ENCODE measurements at places on chromosomes 5 and 9. TPM values are rescaled to one million over a fixed set of nuclear protein-coding genes. Genes with fewer than 3 reads are reported as not detected.
A peak's percentile ranks its signal among the peaks of the same experiment; 100 is the strongest.

GRCh38 chr5:154189819-154190594, 526 bp upstream of the GALNT10 start:
- DNase-seq, result peak; percentile 94

GRCh38 chr5:178388386-178389025, 155.9 kb upstream of the PHYKPL start:
- DNase-seq, result peak; percentile 67

DNA sequence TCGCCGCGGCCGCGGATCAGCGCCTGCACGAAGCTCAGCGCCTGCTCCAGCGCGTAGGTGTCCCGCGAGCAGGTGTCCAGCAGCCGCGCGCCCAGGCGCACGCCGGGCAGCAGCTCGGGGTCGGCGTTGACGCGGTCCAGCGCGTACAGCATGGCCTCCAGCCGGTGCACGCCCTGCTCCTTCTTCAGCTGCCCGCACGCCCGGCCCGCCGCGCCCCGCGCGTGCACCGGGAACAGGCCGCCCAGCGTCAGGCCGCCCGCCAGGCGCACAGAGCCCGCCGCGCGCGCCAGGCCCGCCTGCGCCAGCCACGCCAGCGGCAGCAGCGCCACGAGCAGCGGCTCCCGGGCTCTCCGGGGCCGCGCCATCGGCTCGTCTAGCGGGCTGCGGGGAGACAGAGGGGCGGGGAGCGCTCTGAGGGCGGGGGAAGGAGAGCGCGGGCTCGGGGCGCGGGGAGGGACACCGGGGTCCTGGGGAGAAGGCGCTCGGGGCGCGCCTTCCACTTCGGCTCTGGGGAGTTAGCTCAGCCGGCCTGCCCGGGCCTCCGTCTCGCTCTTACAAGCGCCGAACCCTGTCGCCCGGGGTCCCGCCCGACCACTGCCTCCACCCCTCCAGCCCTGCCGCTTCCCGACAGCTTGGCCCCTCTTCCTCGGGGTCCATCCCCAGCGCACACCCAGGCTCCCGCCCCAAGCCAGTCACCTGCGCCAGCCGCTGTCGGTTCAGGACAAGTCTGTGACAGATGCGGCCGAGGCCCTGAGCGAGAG, at the start of gene GRM6:
Gene GRM6 (minus strand): TSS at position 741 of the 761 bp plus-strand sequence. CDS start 376 bp downstream, at position 365.
- DNase-seq, result no peak

DNA sequence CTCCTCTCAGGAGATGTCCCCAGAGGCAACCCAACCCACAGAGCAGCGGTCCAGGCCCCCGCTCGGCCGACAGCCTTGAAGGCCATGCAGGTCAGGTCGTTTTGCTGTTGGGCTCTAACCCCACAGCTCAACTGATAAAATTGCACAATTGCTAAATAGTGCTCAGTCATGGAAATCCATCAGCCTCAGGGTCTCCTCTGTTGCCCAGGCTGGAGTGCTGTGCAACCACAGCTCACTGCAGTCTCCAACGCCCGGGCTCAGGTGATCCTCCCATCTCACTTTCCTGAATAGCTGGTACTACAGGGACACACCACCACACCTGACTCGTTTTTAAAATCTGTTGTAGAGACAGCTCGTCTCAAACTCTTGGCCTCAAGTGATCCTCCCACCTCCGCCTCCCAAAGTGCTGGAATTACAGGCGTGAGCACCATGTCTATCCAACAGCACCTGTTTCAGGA, 18.3 kb downstream of the BRD3OS start:
- no peak for DNase-seq

Gene HAVCR2
- 21.6 TPM for total RNA-seq

- peak; percentile 73 for DNase-seq
Measured at GRCh38 chr9:134738869-134739659, 97.5 kb downstream of the COL5A1 start.

GRCh38 chr9:128159522-128159783, 612 bp upstream of the BBLN start:
- no peak for DNase-seq

DNA sequence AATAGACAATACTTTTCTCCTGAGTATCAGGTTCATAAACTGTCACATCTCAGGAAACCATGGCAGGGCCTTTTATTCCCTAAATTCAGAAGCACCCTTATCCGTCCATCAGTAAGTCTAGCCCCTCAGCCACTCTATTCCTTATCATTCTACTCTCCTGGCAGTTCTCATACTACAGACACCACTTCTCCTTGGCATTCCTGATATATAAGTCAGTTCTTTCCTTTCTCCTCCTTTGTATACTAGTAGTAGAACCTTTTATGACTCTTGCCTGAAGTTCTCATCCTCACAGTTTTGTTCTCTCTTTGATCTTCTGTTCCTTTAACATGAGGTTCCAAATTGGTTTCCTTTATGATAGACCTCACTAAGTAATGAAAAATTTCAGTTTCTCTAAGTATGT, 29.3 kb downstream of the GRAMD2B start:
- no peak for DNase-seq

DNA sequence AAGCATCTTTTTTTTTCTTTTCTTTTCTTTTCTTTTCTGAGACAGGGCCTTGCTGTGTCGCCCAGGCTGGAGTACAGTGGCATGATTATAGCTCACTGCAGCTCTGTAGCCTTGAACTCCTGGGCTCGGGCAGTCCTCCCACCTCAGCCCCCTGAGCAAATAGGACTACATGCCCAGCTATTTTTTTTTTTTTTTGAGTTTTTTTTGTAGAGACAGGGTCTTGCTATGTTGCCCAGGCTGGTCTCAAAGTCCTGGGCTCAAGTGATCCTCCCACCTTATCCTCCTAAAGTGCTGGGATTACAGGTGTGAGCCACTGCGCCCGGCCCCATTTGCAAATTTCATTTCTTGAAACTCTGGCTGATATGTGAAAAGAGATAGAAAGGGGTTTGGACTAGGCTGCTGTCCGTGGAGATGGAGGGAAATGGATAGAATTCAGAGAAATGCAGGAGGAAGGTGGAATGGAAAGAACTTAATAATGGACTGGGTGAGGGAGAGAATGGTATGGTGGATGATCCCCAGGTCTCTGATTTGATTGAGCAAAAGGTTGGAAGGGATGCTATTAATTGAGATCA, 32.9 kb downstream of the TNFAIP8 start:
- no peak for DNase-seq

DNA sequence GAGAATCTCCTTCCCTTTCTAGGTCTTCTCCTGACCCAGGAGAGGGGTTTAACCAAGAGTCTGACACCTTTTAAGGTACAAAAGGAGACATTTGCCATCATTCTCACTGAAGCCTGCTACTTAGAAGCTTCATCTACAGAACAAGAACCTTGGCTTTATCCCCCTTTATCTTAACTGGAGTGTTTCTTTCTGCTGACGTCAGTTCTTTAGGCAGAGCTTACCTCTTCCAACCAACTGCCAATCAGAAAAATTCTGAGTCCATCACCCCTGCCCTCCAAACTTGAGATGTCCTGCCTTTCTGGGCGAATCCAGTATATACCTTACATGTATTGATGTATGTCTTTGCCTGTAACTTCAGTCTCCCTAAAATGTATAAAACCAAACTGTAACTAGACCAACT, 37.2 kb downstream of the PLEKHG4B start:
- no peak for DNase-seq

DNA sequence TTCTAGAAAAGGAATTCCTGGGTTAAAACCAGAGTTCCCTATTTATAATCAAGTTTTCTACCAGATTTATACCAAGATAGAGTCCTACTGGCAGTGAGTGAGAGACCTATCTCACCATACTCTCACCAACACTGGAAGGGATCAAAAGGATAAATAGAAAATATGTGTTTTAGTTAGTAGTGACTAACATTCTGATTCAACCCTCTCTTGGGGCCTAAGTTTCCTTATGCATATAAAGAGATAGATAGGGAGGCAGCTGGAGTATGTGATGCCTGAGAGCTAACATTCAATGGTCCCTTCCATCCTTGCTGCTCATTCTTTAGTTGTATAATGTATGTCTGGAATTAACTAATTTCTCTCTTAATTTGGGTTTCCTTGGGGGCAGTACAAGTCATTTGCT, 32.0 kb downstream of the CKMT2 start:
- no peak for DNase-seq

DNA sequence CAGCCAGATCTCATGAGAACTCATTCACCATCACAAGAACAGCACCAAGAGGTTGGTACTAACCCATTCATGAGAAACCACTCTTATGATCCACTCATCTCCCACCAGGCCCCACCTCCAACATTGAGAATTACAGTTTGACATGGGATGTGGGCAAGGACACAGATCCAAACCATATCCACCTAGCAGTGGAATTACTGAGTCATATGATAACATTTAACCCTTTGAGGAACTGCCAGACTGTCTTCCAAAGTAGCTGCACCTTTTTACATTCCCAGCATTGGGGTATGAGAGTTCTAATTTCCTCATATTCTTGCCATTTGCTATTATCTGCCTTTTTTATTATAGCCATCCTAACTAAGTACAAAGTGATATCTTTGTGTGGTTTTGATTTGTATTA, 51.9 kb downstream of the CTNNA1 start:
- DNase-seq, result no peak

Gene PCDHGB6
- total RNA-seq, result 14.6 TPM

Gene PKD2L2
- total RNA-seq, result not detected

Gene PHYHD1
- total RNA-seq, result 33.0 TPM

DNA sequence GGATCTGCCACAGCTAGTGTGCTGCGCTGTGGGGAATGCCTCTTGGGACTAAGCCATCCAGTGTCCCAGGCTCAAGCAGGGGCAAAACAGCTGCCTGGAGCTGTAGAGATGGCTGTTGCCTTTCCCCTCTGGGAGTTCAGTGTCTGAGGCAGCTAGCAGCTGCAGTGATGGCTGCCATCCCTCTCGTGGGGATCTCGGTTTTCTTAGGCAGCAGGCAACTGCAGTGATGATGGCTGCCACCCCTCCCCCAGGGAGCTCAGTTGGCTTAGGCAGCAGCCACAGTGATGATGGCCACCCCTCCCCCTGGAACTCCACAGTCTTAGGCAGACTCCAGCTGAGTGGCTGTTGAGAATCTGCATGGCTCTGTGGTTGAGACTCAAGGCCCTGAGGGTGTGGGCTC, 1389.2 kb upstream of the NUDT12 start:
- no peak for DNase-seq

Gene CCL28
- 3.0 TPM for total RNA-seq

DNA sequence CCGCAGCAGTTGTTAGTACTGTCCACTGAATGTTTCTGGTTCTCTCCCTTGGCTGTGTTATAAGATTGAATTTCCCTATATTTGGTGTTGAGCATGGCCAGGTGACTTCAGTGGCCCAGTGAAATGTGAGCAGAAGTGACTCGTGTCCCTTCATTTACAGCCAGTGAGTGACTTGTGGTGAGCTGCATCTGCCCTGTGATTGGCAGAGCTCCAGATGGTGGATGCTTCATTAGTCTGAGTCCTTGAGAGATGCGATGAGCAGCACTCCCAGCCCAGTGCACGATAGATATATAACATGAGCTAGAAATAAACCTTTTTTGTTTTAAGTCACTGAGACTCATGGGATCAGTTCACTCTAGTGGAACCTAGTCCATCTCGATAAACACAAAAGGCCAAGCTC, 19.3 kb downstream of the PCSK5 start:
- no peak for DNase-seq

DNA sequence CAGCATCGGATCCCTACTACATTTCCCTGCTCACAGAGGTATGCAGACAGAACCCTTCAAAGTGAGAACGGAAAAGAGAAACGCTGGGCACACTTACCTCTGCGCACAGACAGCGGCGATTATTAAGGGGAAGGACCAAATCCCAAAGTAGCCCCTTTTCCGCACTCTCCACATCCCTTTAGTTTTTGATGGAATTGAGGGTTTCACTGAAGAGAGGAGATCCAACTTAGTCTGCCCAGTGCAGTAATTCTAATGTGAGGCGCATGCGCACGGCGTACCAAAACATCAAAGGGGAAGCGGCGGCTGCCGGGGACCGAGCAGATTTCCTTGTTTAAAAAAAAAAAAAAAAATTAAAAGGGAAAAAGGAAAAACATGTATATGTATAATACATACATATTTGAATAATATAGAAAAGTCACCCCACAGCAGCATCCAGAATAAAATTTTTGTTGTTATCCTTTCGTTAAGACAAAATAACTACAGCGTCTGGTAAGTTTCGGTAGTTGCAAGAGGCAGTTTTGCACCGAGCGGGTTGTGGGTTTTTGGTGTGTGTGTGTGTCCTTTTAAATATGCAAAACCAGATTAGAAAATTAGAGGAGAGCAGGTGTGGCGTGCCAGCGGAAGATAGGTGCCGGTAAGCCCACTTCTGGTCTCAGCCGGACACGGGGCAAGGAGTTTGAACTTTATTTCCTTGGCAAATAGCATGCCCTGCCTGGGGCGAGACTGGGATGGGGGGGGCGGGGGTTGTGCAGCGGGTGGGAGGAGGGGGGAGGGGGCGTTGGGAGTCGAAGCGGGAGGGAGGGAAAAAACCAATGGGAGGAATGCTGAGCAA, at the start of gene GABRB2:
Gene GABRB2 (minus strand): TSS at position 256 of the 832 bp plus-strand sequence. CDS start 82 bp downstream, at position 174.
- DNase-seq, result peak; percentile 63

Gene SLC1A1
- total RNA-seq, result 3.2 TPM

- DNase-seq, result no peak
Measured at GRCh38 chr5:118043531-118043930, 944.8 kb downstream of the DTWD2 start.

- DNase-seq, result no peak
Measured at GRCh38 chr9:131690941-131691573, 48.8 kb downstream of the RAPGEF1 start.

Gene CCDC192
- not detected for total RNA-seq

DNA sequence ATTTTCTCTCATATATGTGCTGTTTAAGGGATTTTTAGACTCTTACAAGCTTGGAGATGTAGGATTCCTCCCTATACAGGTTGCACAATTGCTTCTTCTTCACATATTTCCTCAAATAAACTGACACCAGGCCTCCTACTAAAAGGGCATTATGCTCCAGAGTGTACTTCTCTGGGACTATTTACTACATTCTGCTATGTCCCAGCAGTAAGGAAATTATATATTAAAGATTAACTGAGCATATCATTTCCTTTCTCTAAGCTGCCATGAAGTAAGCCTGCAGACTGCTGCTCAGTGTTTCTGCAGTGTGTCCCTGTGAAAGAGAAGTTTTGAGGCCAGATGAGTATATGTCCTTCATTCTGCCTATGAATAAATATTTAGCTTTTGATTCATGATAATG, 356.9 kb upstream of the NUDT12 start:
- no peak for DNase-seq

Gene COL23A1
- total RNA-seq, result 0.36 TPM

Gene FBN2
- total RNA-seq, result 0.84 TPM

DNA sequence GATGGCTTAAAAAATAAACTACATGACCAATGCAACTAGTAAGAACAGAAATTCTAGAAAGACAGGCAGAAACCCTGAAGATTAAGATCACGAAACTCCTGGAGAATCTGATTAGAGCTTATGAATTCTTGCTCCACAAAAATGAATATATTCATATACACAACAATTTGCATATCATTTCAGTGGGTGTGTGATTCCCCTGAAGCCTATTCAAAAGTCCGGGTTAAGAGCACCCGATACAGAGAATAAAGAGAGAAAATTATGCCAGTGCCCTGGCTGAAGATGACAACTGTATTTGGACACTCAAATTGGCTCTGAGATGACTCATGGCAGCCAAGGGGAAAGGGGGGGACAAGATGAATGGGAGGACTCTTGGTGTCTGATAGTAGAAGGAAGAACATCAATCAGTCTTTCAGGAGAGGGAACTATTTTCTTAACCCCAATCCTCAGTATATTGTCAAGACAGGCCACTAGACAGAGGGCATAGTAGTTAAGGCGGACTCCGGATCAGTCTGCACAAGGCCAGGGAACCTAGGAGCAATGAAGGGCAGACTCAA, 6.0 kb downstream of the TMOD1 start:
- DNase-seq, result no peak

GRCh38 chr5:147733075-147733474, 49.5 kb downstream of the JAKMIP2 start:
- DNase-seq, result no peak

GRCh38 chr5:149212198-149212951, 59.3 kb upstream of the AFAP1L1 start:
- no peak for DNase-seq

Measured in aorta (tissue), 5 donors.